Activated gamma-delta T cell treated with Interleukin-2 at 50 U/mL for 16 hours (primary cell): ENCODE measurements at places on chromosomes 7 and 10.

- DNase-seq = no peak
Observed at GRCh38 chr7:139109983-139110411, 477 bp upstream of the ZC3HAV1 start.

- DNase-seq = no peak
Observed at GRCh38 chr7:16817536-16817935, 12.7 kb upstream of the AGR2 start.

DNA sequence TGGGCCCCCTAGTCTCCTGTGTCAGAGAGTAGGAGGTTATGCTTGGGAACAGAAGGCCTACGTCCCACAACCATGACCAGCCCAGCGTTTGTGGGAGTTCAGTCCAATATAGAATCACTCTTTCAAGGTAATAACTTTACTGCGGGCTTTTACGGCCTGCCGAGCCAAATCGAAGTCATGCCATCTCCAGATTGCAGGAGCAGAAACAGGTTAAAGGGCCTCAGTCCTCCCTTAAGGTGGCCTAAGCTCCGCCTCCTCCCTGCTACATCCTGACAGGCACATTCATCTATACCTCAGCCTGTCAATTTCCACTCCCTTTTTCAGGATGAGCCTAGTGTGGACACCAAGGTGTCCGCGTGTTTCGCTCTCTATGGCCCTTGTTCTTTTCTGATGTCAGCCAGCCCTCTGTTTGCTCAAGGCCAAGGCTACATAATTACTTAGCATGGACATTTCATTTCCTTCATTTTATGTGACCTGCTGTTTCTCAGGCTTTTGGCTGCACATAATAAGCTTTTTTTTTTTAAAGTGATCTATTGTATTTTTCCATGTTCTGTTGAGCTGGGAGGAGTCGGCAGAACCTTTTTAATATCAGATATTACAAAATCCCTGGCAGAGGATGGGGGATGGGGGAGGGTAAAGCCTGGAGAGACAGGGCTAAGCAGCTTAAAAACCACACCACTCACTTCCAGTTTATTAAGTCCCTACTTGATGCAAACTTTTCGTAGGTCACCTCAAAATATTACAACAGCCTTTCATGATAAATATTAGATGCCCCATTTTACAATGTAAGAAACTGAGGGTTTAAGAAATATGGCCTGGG is 84.6 kb downstream of the CACNB2 start:
- DNase-seq = no peak

- no peak for DNase-seq
Observed at GRCh38 chr7:6260291-6261187, 11.9 kb downstream of the CYTH3 start.

- DNase-seq = no peak
Observed at GRCh38 chr10:109403551-109403950, 519.8 kb downstream of the XPNPEP1 start.

DNA sequence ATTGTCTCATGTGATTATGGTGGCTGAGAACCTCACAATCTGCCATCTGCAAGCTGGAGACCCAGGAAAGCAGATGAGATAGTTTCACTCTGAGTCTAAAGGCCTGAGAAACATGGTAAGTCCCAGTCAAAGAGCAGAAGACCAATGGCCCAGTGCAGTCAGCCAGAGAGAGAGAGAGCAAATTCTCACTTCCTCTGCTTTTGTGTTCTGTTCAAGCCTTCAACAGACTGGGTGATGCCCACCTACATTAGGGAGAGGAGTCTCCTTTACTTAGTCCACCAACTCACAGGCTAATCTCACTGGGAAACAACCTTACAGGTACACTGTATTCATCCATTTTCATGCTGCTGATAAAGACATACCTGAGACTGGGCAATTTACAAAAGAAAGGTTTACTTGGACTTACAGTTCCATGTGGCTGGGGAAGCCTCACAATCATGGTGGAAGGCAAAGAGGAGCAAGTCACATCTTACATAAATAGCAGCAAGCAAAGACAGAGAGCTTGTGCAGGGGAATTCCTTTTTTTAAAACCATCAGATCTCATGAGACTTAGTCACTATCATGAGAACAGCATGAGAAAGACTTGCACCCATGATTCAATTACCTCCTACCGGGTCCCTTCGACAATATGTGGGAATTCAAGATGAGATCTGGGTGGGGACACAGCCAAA is 4.7 kb upstream of the FRMPD2 start:
- DNase-seq = no peak

GRCh38 chr10:12559578-12560178 is 210.3 kb downstream of the CAMK1D start:
- DNase-seq = no peak

GRCh38 chr10:91082447-91082846 is 138.0 kb upstream of the PCGF5 start:
- no peak for DNase-seq

DNA sequence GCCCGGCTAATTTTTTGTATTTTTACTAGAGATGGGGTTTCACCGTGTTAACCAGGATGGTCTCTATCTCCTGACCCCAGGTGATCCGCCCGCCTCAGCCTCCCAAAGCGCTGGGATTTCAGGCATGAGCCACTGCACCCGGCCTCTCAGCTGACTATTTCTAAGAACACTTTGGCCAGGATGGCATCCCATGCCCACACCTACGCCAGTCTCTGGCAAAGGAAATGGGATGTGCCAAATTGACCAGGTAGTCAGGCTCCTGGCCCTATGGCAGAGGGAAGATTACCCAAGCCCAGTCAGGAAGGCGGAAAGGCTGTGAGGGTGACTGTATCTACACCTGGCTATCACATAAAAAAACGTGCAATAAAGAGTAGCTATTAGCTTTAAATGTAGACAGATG is 94.1 kb upstream of the DUSP5 start:
- no peak for DNase-seq

DNA sequence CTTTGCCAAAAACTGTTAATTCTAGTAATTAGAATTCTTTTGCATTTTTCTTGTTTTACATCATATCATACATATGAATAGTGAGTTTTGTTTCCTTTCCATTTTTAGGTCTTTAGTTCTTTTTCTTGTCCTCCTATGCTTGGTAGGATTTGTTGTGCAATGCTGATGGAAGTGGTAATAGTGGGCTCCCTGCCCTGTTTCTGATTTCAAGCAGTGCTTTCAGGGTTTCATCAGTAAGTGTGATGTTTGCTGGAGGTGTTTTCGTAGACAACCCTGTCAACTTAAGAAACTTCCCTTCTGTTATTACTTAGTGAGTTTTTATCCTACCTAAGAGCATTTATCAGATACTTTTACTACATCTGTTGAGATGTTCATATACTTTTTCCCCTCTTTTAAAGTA is 50.5 kb downstream of the CSGALNACT2 start:
- no peak for DNase-seq

- no peak for DNase-seq
Observed at GRCh38 chr7:53904355-53904754, 637.8 kb upstream of the VSTM2A start.

- peak; percentile 74 for DNase-seq
Observed at GRCh38 chr10:80468002-80468401, 13.9 kb downstream of the TSPAN14 start.

DNA sequence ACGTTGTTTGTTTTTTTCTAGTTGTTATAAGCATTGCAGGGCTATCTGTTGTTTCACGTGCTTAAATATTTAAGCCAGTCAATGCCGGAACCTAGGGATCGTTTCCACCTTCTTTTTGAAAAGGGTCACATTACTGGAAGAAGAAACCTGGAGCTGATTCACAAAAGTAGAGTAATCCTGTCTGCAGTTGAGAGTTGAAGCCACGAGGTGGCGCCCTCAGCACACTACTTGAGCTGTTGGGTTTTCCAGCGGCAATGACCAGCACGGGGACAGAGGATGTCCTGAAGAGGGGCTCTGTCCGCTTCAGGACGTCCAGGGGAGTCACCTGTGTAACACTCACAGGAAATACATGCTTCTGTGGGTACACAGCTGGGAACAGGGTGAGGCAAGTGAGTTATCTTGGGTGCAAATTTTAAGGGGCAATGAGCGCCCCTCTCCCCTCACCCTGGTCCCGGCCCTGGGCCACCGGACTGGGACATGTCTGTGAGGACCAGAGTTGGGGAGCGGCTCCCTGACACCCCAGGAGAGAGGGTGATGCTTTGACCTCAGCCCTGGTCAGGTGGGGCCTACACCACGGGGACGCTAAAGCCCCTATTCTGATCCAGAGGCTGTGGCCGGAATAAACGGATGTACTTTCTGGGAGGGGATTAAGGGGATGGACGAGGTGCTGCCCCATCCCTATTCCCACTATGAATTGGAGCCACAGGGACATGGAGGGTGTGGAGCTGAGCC is 26.3 kb upstream of the WDFY4 start:
- peak; percentile 46 for DNase-seq

GRCh38 chr7:44325201-44325671 is at the start of gene CAMK2B:
TSS of gene CAMK2B (minus strand) at chr7:44325594. CDS start at chr7:44325421, 173 bp downstream.
- DNase-seq = no peak

DNA sequence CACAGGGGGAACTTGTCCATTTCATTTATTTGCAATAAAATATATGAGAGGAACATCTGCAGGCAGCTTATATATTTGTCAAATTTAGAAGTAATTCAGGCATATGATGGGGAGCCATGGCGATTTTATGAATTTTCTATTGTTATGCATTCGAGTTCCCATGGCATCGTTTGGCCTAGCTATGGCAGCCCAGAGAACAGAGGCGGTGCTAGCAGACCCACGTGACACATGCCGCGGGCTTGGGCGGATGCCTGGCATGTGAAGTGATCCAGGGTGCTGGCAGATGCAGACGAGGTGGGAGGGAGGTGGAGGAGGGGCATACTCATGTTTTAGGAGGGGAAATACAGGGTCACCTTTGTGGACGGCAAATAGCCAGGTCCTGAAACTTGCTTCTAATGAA is 560.0 kb upstream of the GALNT17 start:
- no peak for DNase-seq

DNA sequence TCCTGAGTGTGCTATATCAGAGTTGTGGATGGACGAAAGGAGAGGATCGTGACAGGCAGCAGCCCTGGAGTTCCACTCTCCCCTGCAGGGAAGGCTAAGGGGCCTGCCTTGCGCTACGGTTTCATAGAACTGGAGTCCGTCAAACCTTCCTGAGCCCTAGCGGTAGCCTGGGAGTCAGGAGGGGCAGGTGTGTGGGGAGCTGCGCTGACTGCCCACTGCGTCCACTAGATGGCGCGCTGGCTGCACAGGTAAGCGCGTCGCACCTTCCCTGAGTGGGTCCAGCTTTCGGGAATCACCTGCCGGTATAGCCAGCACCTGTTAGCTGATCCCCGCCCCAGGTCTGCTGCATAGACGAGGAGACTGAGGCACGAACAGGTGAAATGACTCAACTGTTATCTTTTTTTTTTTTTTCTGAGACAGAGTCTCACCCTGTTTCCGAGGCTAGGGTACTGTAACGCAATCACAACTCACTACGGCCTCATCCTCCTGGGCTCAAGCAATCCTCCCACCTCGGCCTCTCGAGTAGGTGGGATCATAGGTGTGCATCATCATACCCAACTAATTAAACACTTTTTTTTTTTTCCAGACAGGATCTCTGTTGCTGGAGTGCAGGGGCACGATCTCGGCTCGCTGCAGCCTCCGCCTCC is 20.2 kb upstream of the BAIAP2L1 start:
- DNase-seq = peak; percentile 55

GRCh38 chr10:96244354-96244753 is 27.0 kb downstream of the BLNK start:
- DNase-seq = no peak

DNA sequence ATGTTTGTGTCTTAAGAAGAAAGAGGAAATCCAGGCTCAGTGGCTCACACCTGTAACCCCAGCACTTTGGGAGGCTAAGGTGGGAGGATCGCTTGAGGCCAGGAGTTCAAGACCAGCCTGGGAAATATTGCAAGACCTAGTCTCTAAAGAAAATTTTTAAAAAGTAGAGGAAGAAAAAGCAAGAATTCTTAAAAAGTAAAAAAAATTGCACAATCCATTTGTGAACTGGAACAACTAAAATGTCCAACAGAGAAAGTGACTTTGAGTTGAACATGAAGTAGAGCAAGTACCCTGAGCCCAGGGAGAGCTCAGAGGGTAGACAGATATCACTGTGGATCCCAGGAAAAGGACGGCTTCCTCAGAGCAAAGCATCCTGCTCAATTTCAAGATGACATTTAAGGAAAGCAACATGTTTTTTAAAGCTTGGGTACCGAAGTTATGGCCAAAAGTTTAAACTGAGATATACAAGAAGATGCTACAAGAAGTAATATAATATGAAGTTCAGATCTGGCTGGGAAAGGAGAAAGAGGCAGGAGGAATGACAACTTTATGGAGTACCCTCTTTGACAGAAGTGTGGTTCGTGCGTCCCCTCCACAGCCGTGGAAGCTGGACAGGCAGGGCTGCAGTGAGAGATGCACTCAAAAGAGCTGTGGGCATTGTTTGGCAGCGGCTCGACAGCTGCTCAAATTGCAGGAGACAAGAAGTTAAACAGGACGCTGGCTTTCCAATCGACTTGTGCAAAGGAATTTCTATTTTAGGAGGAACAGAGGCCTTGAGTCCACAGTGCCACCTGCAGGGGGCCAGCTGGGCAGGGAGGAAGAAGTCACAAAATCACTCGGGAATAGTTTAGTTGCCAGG is 201.3 kb downstream of the JCAD start:
- no peak for DNase-seq

DNA sequence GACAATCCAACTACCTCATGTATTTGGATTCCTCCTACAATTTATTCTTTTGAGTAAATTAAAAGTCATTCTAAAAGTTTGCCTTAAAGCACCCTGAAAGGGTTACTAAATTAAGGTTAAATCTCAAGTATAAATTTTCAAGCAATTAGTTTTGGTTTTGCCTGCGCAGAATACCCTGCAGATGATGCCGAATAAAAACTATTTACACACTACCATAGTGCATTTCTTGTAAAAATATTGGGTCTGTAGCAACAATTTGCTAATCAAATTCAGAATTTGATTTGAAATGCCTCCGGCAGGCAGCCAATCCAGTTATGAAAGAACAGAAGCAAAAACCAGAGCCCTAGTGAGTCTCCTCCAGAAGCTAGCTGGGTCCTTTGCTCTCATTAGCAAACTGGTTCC is 122.2 kb downstream of the TWIST1 start:
- no peak for DNase-seq

GRCh38 chr7:32326078-32326477 is 164.1 kb downstream of the LSM5 start:
- no peak for DNase-seq

DNA sequence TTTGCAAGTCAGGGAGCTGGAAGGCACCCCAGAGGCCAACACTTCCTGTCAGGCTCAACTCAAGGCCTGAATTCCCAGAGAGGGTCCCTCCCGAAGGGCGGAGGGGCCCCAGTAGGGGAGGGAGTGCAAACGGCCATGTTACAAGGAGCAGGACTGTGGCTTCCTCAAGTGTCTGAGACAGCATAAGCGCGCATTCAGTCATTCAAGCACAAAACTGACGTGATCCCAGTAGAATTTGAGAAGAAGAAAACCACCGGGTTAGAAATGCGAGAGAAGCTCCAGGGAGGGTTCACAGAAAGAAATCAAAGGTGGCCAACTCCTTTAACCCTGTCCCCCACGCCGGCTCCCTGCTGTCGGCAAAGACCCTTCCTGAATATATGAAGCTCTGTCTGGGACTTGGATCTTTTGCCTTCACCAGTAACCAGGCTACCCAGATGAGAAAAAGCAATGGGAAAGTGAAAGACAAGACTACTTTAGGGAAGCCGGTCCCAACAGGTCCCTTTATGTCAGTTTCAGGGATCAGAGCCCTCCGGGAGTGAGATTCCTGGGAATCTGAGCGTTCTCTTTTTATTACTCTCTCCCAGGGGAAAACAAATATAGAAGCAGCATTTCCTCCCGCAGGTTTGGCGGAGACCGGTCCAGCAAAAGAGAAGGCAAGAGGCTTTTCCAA is 1.3 kb downstream of the AFAP1L2 start:
- no peak for DNase-seq

GRCh38 chr7:47423196-47423595 is 158.7 kb downstream of the TNS3 start:
- no peak for DNase-seq
